T-helper 2 cell (primary cell): ENCODE measurements at places on chromosomes 16 and 17.

- DNase-seq: no peak
Measured at GRCh38 chr17:55413825-55414489, 7.7 kb downstream of the MMD start.

- no peak for DNase-seq
Measured at GRCh38 chr17:44390250-44390870, 911 bp upstream of the ITGA2B start.

DNA sequence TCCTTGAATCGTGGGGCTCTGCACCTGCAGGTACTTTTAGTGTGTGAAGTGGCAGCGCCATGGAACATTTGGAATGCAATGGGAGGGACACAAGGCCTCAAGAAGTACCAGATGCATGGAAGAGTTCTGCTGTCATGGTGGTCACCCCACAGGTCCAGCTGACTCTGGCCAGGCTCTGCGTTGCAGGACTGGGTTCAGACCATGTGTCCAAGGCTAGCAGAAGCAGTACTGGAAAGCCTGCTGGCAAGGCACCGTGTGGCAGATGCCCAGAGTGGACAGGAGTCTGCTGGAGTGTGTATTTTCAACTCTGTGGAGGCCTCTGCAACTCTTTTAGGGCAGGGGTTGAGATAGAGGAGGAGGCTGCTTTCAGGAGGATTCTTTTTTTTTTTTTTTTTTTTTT is 2.1 kb downstream of the PIPOX start:
- DNase-seq: no peak

DNA sequence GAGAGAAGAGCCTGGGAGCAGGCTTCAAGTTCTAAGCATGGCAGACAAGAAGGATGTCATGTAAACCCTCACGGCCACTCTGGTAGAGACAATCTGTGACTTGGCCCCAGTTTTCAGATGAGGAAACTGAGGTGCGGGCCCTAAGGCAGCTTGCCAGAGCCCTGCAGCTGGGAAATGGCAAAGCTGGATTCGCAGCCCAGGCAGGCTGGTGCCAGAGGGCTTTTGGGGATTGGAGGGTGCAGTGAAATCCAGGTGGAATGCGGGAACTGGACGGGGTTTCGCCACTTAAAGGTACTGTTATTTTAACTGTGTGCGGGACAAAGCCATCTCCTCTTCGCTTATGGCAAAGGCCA is 477 bp upstream of the OSGIN1 start:
- no peak for DNase-seq

DNA sequence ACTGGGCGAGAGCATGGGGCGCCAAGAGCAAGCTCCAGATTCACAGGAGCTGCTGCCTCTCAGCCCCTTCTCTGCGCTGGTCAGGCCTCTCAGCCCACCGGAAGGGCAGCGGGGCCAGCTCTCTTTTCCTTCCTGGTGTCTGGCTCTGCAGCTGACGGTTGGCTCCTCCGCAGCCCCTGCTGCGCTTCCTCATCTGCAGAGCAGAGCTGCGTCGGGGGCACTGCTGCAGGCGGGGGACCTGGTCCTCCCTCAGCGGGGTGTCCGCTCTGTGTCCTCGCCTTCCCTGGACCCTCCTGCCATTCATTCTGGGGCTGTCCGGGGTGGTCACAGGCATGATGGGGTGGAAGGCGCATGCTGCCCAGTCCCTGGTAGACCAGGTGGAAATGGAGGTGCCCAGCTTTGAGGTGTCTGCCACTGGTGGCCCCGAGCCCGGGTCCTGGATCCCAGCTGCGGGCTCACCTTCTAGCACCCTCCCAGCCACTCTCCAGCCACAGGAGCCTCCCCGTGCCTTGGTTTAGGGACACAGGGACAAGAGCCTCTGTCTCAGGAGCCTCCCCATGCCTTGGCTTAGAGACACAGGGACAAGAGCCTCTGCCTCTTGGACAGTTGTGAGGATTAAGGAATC is 84.8 kb downstream of the IRF8 start:
- DNase-seq: no peak

DNA sequence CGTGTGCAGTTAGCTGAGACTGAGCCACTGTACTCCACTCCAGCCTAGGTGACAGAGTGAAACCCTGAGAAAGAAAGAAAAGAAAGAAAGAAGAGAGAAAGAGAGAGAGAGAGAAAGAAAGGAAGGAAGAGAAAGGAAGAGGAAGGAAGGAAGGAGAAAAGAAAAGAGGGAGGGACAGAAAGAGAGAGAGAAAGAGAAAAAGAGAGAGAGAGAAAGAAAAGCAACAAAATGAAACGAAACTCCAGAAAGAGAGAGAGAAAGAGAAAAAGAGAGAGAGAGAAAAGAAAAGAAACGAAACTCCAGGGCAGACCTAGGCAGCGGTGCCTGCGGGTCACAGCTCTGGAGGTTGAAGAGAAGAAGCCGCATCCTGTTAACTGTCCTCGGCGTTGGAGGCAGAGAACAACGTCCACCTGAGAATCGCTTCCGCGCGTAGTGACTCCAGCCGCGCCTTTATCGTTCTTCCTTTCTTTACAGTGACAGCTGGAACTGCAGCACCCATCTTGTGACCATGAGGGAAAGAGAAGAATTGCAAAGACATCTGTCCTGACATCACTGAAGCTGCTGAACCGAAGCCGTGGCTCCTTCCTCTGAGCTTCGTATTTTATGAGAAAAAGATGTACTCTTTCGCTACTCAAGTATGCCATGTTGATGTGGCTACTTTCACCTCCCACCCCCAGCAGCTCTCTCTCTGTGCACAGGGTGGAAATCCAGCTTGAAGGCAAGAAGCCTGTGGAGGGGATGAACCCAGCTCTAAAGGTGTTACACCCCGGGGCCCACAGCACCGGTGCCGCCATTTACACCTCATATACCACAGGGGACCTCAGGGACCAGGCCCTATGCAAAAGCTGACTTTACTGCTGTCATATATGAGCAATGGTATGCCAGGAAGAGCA is 56.9 kb upstream of the DOC2B start:
- DNase-seq: no peak

- DNase-seq: no peak
Measured at GRCh38 chr17:81221842-81222619, 734 bp downstream of the CEP131 start.

DNA sequence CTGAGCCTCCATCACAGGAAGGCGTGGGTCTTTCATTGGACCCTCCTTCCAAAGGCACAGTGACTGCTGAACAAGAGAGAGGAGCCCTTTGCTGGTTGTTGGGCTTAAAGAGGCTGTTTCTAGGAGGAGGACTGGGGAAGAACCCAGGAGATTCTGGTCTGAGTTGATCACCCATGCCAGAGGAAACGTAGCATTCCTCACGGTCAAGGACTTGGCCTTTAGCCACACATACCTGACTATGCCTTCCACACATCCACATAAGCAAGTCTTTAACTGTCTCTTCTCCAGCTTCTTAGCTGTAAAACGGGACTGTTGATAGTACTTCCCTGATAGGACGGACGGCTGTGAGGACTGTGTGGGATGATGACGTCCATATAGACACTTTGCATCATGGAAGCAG is 149.8 kb upstream of the IRX3 start:
- DNase-seq: no peak

DNA sequence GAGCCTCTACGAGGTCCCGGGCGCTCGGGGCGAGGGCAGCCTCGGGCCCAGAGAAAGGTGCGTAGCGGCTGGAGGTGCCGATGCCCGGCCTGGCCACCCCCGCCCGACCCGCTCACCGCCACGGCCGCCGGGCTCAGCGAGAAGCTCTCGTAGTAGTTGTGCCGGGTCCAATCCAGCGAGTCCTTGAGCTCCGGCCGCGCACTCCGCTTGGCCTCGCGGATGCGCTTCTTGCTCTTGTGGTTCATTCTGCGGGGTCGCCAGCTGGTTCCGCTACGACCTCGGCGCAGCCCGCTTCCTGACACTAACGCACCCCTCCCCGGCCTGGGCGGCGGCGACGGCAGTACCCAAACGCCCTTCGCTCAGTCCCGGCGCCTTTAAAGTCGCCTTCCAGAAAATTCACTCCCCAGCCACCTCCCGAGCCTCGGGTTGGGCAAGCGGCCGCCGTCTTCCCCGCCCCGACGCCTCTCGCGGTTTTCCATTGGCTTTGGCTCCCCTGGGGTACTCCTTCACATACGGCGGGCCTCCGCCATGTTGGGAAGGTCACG is at the start of gene JMJD6:
TSS of gene JMJD6 (minus strand) at position 376 of the 545 bp plus-strand sequence. CDS start at position 245, 131 bp downstream.
- DNase-seq: peak; percentile 98

GRCh38 chr16:89155184-89155679 is 16.3 kb upstream of the CDH15 start:
- DNase-seq: no peak

DNA sequence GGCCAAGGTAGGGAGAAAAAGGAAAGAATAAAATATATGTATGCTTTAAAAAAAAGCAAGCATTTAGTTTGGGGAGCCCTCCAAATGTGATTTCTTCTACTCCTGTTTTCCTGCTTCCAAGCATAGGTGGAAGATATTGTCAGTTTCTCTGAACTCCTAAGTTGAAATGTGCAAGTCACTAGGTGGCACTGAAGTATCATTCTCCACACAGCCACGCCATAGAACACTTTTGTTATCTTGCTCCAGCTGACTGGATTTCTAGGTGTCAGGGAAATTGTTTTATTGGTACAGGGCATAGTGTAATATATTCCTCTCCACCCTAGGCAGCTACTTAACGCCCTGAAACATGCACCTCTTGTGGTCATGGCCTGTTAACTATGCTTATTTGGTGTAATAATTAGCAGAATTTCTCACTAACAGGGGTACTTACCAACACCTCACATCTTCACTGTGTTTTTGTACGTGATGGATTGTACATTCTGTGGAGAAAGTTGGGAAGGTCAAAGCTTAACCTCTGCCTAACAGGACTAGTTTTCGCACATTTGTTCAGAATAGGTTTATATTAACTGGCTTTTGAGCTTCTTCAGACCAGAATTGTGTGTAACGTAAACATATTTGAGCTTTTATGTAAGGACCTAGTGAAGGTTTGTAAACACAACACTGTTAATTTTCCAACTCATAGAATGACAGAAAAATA is 69.3 kb downstream of the FTO start:
- DNase-seq: no peak

- no peak for DNase-seq
Measured at GRCh38 chr16:74596586-74596985, 10.3 kb downstream of the GLG1 start.

GRCh38 chr16:85286066-85286831 is 174.0 kb upstream of the CIBAR2 start:
- no peak for DNase-seq

- peak; percentile 43 for DNase-seq
Measured at GRCh38 chr17:43994272-43995149, 9.9 kb upstream of the NAGS start.

- DNase-seq: no peak
Measured at GRCh38 chr16:54504372-54504771, 217.8 kb upstream of the IRX3 start.

DNA sequence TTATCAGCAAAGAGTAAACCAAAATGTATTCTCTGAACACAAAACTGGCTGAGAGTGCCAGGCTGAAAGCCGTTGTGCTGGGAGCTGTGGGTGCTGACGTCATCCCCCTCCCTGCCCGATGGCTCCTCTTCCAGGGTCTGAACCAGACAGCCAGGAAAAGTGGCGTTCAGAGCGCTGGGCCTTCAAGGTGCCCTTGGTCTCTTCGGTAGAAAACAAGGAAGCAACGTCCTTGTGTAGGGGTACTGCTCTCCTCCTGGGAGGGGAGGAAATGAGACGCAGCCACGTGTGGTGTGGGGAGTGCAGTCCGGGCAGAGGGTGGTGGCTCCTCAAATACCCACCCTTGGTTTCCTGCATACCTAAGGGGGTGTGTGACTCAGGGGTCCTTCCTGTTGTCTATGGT is 394.7 kb downstream of the SEC14L1 start:
- DNase-seq: no peak

- DNase-seq: no peak
Measured at GRCh38 chr16:88358023-88358420, 24.7 kb upstream of the ZNF469 start.

GRCh38 chr16:5527817-5528216 is 430.2 kb upstream of the EEF2KMT start:
- no peak for DNase-seq

DNA sequence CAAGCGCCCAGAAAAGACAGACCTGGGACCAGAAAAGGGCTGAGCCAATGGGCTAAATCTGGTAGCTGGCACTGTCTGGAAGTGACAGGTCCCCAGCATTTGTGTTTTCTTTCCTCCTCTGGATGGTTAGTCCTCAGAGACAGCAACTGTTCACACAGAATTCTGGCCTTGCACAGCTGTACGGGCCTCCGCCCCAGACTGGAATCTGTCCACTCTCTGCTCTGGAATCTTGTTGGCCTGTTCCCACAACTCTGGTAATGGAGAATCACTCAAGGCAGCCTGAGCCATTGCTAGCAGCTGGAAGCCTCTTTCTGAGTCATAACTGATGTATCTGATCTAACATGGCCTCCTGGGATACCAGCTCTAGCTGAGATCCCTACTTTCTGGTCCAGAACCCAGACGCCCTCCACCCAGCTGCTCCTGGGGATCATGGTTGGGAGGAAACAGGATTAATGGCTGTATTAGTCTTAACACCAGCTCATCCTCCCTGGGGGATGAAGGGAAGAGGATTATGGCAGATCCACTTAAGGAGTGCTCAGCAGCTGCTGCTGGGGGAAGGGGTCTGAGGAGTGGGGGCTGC is 9.1 kb downstream of the ZNF668 start:
- DNase-seq: no peak

DNA sequence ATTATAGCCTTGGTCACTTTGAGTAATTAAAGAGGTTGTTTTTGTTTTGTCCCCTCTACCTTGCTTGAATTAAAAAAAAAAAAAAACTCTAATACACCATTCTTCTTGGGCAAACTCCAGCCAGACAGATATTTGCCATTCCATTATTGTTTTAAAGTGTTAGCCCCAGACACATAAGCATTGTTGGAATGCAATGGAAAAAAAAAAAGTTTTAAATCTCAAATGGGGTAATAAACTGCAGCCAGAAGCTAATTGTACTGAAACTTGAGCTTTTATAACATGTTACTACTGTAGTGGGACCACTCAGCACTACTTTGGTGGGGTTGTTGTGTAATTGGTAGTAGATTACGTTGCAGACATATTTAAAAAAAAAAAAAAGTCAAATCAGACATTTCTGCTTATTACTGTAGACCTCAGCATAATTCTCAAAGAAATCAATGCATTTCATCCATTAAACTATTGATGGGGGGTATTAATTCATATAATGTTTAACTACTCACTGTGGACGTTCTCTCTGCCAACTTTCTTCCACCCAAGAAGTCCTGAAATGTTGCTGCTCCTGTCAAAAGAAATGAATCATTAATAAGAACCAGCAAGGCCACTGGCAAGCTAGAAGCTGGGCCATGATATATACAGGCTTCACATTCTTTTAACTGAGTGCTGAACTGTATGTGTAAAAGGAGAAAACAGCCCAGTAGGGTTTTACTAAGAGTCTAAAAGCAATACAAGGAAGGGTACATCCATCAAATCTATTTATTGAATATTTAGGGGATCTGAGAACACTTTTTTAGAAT is 626.6 kb upstream of the SOX9 start:
- DNase-seq: no peak

DNA sequence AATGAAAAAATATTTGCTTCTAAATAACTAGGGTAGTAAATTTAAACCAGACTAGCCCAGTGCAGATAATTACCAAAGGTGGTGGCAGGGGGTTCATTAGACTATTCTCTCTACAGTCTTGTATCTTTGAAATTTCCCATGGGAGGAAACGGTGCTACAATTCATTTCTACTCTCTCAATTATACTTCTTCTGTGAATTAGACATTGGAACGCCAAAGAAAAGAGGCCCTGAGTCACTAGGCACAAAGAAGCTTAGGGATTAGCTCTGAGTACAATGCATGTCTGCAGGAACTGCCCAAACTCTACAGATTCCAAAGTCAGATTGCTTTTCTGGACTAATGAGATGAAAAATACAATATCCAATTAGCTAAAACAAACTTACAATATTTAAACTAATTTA is 30.7 kb upstream of the ARL6IP1 start:
- DNase-seq: no peak

- DNase-seq: no peak
Measured at GRCh38 chr17:20927308-20927977, 115.4 kb downstream of the USP22 start.

- DNase-seq: no peak
Measured at GRCh38 chr16:19179546-19180490, 11.8 kb downstream of the SYT17 start.
